ENCODE measurements at places on chromosomes 1 and 21. TPM values are rescaled to one million over a fixed set of nuclear protein-coding genes. Genes with fewer than 3 reads are reported as not detected.
A peak's percentile ranks its signal among the peaks of the same experiment; 100 is the strongest.

CA14 gene
- 0.68 TPM for polyA plus RNA-seq

DNA sequence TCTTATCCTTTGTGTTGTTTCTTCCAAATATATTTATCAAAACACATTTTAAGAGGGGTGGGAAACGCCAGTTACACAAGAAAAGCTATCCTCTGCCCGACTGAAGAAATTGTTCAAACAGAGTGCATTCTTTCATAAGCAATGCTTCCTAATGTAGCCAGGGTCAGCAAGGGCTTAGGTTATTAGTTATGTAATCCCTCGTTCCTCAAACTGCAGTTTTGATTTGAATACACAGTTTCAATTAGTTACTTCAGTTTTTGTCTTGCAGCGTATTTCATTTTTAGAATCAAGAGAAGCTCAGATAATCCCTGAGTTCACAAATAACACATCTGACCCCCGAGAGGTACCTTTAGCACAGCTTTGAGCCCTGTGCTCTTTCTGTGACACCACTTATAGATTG, 141.7 kb upstream of the NRIP1 start:
- no peak for DNase-seq

GRCh38 chr1:32431736-32432400, 33.0 kb upstream of the ZBTB8B start:
- DNase-seq = no peak

DNA sequence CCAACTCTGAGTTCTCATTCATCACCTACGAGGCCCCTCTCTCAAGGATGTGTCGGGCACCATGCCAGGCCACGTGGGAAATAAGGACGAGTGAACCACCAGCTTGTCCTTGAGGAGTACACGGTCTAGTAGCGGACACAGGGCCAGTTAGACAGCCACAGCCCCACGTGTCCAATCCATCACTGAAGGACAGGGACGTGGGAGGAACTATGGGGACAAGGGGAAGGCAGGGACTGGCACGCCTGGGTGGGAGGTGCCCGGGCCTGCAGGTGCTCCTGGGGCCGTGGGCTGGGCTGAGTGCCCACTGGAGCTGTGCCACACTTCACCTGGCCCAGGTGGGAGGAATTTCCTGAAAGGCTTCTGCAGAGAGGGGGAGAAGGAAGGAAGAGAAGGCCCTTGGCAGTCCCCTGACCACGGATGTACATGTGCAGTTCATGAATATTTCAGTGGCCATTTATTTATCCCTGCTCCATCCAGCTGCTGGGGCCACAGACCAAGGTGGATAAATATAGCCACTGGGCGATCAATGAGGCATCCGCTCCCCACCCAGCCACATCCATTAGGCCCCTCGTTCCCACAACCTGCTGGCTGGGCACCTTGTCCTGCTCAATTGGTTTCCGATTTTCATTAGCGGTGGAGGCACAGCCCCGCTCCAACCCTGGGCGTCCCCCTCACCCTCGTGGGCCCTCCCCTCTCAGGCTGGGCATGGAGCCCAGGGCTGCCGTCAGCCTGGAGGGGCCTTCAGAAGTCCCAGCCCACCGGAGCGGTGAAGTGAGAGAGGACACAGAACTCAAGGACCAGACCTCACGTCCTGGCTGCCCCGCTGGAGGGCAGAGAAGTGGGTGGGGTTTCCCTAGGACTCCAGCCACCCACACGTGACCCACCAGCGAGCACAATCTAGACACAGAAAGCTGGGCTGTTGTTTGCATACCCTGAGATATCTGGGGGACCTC, 59.5 kb downstream of the CASZ1 start:
- DNase-seq = peak; percentile 75

DNA sequence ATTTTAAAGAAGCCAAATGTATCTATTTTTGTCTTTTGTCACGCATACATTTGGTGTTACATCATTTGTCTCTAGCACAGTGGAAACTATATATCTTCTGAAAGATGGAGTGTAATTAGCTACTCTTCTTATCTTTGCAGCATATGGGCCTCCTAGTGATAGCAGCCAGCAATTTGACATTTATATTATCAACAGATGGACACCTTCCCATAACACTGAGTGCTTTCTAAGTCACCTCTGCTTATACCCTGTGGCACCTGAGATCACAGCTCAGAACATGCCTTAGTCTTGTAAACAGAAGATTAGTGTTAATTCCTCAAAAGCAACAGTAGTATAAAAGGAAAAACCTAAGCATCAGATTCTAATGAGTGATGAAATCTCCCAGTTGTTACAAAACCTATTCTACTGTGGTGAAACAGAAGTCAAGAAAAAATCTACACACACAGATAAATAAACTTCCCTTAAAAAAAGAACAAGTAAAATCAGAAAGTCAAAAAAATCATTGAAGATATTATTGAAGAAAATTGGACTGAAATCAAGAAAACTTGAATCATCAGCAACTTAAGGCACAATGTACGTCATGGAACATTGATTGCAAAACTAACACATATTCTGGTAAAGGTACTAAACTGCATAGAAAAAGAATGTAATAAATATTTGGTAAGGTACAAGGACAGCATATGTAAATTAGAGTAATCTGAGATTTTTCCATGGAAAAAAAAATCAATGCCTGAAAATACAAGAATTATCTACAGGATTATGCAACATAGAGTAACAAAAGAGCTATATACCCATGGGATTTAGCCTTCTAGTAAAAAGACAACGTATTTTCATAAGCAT, 61.7 kb downstream of the KCNT2 start:
- no peak for DNase-seq

All from stomach (tissue), 19 donors.